ENCODE measurements at places on chromosomes 16 and 17.

- no peak for DNase-seq
Measured at GRCh38 chr17:2844416-2844815, 48.2 kb downstream of the RAP1GAP2 start.

- DNase-seq: no peak
Measured at GRCh38 chr17:71168053-71168741, 952.6 kb upstream of the SOX9 start.

DNA sequence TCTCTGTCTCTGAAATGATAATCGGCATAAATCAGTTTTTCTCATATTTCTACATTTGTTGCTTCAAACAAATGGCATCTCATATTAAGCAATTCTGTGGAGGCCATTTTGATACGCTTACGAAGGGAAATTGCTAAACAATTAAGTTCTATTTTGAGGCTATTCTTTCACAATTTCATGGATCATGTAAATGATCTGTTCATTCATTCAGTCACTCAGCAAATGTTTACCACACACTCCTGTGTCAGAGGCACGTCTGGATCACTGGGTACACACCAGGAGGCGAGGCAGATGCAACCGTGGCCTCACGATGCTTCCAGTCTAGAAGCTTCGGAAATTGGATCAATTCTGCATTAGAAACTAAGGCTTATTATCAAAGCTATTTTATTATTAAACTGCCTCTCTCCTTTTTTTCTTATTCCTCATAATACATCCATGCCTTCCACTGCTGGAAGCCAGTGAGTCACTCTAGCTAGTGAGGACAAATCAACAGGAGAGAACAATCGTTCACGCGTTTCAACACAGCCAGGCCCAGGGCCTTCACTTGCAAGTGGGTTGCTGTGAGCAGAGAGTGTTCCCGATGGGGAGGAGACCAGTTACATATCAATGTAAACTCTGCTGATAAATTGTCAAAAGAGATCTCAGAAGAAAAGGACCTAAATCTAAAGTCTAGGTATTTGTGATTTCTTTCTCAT lies 11.3 kb upstream of the SLC39A11 start:
- no peak for DNase-seq

DNA sequence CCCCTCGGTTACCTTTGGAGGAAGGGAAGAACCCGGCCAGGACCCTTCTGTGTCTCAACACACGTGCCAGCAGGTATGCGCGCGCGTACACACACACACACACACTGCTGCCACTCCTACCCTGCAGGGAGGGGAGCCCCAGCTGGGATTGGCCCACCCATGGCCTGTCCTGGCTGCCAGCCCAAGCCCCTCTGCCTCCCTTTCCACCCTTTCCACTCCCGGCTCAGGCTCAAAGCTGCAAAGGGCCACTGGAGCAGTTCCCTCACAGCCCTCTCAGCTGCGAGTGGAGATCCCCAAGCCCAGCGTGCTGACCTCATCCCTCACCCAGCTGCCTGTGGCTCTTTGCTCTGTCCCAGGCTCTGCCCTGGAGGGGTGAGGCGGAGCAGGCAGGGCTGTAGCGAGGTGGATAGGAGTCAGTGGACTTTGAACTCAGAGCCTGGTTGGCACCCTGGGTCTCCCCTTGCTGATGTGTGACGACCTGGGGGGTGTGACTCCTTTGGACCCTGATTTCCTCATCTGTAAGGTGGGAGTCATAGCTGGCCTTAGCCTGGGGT lies 14.5 kb downstream of the KIF19 start:
- no peak for DNase-seq

DNA sequence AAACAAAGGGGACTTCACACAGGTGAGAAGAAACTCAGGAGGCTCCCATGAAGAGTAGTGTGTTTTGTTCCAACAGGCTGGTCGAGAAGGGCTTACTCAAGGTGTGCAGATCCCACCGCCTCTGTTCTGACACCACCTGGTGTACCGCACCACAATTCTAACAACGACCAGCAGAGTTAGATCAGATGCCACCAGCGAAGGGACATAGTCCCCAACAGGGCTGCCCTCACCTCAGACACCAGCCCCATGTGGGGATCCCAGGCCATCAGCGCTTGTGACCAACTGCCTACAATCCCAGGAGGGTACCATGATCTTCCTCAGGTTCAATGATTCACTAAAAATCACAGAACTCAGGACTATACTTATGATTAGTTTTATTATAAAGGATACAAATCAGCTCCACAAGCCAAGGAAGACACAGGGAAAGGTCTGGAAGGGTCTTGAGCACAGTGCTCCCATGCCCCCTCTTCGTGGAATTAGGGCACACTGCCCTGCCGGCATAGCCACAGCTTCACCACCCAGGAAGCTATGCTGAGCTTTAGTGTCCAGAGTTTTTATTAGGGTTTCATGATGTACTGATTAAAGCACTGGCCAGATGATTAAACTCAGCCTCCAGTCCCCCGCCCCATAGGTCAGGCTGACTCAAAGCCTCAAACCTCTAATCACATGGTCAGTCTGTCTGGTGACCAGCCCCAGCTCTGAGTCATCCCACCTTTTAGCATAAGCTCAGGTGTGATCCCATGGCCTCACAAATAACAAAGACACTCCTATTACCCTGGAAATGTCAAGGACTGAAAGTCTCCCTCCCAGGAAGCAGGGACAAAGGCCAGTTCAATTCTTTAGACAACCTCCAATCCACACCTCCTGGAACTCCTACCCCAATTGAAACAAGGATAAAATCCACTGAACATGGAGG lies 26.0 kb downstream of the TRIM25 start:
- no peak for DNase-seq

GRCh38 chr17:73346501-73347162 lies 34.8 kb upstream of the CDC42EP4 start:
- no peak for DNase-seq

DNA sequence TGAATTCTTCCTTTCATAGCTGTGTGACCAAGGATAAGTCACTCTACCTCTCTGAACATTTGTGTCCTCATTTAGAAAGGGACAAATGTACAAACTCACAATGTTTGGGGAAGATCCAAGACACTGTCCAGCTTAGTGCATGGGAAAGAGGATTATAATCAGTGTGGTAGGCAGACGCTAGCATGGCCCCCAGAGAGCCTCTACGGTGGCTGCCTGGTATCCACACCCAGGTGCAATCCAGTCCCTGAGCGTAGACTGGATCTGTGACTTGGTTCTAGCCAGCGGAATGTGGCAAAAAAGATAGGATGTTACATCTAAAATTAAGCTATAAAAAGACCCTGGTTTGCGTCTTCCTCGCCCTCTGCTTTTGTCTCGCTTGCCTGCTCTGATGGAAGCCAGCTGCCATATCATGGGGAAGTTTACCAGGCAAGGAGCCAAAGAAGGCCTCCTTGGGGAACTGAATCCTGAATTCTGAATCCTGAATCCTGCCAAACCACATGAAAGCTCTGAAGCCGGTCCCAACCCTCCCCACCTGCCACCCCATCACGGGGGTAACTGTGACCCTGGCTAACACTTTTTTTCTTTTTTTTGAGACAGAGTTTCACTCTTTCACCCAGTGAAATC lies 51.7 kb downstream of the PLXDC1 start:
- DNase-seq: no peak

- DNase-seq: no peak
Measured at GRCh38 chr16:13338044-13338443, 436.6 kb downstream of the SHISA9 start.

- peak; percentile 50 for DNase-seq
Measured at GRCh38 chr17:336110-337021, 16.2 kb downstream of the RPH3AL start.

GRCh38 chr17:64345689-64346376 lies 44.8 kb downstream of the PECAM1 start:
- no peak for DNase-seq

- no peak for DNase-seq
Measured at GRCh38 chr16:73186752-73187601, 139.0 kb upstream of the ZFHX3 start.

DNA sequence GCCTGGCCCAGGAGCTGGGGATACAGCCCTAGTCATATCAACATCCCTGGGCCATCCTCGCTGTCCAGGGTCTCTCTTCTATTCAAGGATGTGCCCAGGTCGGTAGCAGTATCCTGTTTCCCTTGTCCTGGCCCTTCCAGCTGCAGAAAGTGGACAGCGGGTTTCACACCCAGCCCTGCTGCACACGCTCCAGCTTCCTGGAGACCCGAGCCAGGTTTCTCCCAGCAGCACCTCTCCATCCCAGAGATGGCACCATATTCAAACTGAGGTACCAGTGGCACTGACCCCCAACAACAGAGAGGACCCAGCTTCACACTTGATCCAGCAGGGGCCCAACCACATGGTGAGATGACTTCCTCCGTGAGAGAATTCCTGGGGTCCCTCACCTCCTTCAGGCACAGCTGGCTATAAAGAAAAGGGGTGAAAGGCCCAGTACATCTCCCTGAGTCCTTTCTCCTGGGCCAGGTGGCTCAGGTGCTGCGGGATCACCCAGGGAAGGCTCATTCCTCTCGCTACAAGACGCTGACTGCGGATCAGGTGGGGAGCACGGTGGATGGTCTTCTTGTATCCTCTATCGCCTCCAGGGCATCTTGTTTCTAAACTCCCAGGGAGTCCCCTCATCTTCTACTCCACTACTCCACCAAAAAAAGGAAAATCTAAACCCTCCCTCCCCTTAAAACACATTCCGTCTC lies 1.4 kb downstream of the CUEDC1 start:
- DNase-seq: no peak

GRCh38 chr16:49889725-49890397 lies 33.9 kb upstream of the ZNF423 start:
- DNase-seq: no peak

DNA sequence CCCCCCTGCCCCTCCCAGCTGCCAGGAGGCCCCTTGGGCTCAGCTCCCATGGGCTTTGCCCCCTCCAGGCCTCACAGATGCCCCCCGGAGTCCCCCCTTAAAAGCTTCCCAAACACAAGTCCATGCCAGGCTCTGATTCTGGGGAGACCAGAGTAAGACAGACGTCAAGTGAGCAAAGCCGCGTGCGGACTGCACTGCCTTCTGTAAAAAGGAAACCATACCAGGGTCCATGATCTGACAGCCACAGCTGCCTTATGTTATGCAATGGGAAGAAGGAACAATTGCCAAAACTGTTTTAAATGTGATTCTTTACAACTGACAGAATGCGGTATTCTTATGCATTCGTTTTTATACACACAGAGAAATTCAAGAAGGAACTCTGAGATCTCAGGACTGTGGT lies 17.9 kb upstream of the HEXD start:
- DNase-seq: no peak

GRCh38 chr17:68087851-68088250 lies 52.3 kb downstream of the KPNA2 start:
- no peak for DNase-seq

GRCh38 chr16:30527635-30528178 lies 1.3 kb upstream of the ZNF768 start:
- DNase-seq: no peak

GRCh38 chr17:50168319-50168718 lies 2.5 kb downstream of the SGCA start:
- no peak for DNase-seq

DNA sequence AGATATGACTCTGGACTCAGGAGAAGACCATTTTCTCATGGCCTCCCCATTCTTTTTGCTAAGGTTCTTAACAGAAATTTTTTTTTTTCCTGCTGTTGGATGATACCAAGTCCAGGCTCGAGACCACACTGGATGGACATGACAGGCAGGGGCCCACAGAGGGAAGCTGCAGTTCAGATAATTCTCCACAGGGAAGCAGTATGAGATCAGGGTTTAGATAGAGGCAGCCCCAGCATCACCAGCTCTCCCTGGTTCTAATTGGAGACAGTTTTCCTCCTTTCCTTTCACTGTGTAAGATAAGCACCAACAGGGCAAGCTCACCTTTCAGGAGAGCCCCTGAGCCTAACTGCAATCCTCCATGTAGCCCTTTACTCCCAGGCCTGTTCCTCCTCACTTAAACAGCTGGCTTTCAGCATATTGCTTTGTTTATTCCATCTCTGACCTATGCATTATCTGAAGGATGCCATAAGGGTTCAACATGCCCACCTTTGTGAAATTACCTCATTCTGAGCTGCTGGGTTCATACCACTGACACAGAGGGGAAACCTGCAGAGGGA lies 108.1 kb downstream of the SNX11 start:
- no peak for DNase-seq

GRCh38 chr17:3534881-3535252 lies 22.7 kb downstream of the TRPV3 start:
- DNase-seq: no peak

DNA sequence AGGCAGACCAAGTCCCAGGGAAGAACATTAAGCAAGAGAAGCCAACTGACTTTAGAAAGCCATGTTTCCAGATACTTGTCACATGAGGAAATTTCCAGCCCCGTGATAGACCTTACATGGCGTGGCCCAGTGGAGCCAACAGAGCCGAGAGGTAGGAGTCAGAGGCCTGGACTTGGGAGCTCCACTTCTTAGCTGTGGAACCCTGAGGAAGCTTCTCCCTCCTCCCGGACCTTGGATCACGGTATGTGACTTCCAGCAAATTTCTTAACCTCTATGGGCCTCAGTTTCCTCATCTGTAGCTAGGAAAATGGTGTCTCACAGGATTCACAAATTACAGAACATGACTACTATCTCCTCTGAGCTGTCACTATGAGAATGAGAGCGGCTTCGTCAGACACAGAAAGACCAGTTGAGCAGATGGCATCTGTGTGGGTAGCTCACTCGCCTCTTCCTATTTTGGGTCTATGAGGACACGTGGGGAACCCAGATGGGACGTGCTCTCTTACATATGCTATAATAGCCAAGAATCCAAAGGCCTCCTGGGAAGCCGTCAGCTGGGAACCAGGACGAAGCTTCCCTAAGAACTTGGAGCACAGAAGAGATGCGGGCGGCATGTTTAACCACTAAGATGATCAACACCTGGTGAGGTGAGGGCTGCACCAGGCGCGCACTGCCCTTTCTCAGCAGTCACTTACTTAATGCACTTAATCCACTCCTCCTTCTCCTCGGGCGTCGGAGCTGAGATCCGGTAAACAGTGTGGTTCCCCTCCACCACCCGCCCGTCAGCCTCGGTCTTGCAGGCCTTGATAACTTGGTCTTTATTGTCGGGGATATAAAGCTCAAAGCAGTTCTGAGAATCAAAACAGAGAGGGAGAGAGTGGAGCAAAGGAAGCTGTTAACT lies 102.3 kb downstream of the CYTH1 start:
- no peak for DNase-seq

DNA sequence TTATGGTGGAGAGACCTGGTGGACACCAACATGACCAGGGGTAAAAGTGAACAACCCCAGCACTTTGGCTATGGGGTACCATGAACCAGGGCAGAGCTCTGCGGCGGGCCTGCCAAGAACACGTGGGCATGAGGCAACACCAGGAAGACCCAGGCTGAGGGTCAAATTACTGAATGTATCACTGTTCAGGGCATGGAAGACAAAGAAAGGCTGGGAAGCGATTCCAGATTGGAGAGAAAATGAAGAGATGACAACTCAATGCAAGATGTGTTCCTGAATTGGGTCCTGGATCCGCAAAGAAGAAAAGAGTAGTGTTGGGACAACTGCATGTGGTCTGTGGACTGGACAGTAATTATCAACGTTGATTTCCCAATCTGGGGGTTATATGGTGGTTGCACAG lies 19.8 kb downstream of the SPHK1 start:
- DNase-seq: no peak

Measured in stimulated activated CD4-positive, alpha-beta T cell treated with anti-CD3 and anti-CD28 coated beads, Interleukin-4, amount 100 ng/mL, for 1 hour (primary cell).